ENCODE measurements at places on chromosomes 3 and 15.
A peak's percentile ranks its signal among the peaks of the same experiment; 100 is the strongest.

DNA sequence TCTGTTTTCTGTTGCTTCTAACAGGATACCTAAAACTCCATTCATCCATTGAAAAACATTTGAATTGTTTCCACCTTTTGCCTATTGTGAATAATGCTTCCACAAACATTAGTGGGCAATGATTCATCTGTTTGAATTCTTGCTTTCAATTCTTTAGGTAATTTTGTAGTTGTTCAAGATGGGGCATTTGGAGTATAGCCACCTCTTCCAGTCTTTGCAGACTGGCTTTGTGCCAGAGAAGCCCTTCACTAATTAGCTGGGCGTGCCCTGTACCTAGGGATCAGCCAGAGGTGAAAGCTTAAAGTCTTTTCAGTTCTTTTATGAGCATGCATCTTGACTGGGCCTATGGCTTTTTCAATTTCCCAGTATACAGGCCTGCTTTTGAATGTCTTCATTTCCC lies 10.9 kb downstream of the RTP1 start:
- DNase-seq: no peak

DNA sequence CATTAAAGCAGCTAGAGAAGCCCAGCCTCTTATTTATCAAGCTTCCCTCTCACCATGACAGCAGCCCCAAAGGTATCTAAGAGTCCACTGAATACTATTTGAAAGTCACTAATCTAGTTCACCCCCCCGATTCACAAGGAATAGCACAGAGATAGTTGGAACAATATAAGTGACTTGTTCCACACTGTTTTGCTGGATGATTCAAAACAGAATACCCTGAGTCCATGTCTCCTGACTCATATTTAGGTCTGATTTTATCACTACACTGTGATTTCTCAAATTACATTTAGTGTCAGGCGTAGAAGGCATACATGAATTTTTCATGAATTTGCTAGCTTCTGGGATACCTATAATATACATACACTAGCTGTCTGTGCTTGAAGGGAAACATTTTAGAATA lies 18.7 kb upstream of the EOGT start:
- no peak for DNase-seq

GRCh38 chr3:126134219-126134975 lies 46.0 kb downstream of the ALDH1L1 start:
- peak; percentile 69 for DNase-seq

DNA sequence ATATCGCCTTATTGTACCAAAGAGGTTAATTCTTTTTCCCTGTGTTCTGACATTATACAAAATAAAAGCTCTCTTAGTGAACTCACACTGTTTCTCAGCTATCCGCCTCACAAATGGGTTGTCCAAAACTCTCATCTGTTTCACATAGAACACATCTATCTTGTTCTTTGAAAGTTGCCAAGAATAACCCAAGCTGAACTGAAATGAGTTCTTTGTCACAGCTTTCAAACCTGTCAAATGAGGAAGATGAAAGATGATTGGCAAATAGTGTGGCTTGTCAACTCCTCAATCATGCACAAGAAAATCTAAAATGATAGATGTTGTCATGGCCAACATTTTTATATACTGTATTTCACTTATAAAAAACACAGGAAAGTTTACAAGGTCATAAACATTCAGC lies 168.1 kb upstream of the OSTN start:
- no peak for DNase-seq

- DNase-seq: no peak
Measured at GRCh38 chr3:102451543-102451942, 16.7 kb downstream of the ZPLD1 start.

DNA sequence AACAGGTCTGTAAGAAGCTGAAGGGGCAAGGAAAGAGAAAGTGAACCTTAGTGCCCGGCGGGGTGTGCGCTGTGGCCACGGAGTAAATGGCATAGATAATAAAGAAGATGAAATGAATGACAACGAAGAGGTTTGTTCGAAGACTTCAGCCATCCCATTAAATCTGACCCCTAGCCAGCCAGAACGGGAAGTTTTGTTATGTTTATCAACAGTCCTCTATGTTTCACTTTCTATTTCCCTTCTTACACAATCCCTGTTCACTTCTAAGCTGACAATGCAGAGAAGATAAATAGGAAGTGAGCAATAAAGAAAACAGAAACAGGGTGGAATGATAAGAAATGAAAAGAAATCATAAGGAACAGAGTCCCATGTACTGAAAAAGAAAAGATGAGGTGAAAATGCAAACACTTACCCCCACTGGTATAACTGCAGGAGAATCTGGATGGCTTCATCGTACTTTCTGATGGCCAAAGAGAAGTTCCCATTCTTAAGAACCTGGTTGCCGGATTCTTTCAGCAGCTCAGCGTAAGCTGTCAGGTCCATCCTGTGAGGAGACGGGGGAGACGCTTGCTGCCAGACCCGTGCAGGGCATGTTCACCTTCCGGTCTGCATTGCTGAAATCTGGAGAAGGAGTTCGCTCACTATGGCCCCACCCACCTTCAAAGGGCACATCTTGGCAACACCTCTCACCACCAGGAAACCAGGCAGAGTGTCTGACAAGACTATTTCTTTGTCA lies 36.8 kb downstream of the TRANK1 start:
- peak; percentile 92 for DNase-seq

DNA sequence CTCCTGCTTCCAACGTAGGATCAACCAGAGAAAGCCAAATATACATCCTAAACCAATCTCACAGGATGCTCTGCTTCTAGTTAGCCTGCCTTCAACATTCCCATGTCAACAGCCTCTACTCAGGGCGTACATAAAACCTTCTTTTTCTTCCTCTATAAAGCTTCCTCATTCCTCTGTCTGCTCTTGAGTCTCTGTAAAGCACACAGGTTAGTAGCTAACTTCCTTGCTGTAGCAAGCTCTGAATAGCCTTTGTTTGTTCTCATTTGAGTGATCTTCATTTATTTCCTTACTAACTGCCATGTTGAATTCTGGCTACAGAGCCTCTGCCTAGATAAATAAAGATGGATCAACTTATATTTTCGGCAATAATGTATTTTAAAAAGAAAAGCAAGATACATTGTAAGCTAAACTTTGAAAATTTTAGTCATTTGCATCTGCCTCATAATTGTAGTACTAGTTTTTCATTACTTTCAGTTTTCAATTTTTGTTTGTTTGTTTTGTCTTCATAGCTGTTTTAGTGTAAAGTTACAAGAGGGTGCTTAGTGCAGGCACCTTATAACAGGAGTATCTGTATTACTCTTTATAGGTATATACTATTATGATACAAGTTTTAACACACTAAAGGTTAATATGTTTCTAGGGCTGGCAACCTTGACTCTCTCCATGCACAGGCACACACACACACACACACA lies 498.2 kb downstream of the PYDC2 start:
- DNase-seq: peak; percentile 1

GRCh38 chr3:123081718-123082369 lies 15.0 kb downstream of the PDIA5 start:
- DNase-seq: peak; percentile 21

DNA sequence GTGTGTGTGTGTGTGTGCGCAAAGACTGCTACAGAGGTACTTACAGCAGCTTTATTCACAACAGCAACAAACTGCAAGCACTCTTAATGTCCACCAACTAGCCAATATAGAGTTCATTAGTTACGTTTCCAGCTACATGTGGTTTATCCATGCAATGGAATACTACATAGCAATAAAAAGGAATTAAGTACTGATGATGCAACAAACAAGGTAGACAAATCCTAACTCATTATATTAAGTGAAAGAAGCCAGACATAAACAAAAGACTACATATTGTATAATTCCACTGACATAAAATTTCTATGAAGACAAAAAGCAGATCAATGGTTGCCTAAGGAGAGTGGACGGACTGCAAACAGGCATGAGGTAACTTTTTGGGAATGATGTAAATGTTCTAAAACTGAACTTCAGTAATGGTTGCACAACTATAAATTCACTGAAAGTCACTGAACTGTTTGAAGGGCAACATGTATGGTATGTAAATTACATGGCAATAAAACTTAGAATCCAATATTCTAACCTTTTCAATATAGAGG lies 433.7 kb downstream of the SHQ1 start:
- no peak for DNase-seq

GRCh38 chr3:126951561-126951960 lies 31.4 kb upstream of the PLXNA1 start:
- DNase-seq: no peak

- DNase-seq: no peak
Measured at GRCh38 chr3:31371484-31372177, 161.1 kb upstream of the STT3B start.

DNA sequence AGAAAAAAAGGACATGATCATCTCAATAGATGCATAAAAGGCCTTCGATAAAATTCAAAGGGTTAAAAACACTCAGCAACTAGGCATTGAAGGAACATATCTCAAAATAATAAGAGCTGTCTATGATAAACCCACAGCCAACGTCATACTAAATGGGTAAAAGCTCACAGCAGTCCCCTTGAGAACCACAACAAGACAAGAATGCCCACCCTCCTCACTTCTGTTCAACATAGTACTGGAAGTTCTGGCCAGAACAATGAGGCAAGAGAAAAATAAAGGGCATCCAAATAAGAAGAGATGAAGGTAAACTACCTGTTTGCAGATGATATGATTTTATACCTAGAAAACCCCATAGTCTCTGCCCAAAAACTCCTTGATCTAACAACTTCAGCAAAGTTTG lies 619.7 kb upstream of the LMCD1 start:
- DNase-seq: no peak

DNA sequence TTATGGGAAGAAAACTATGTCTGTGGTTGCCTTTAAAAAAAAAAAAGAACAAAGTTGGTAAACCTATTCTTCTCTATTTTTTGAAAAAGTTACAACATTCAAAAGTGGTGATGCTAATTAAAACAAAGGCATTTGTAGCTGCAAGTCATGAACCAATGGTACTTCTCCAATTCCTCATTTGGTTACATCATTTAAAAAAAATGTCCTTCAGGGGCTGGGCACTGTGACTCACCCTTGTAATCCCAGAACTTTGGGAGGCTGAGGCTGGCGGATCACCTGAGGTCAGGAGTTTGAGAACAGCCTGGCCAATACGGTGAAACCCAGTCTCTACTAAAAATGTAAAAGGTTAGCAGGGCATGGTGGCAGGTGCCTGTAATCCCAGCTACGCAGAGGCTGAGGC lies 574.6 kb downstream of the VGLL3 start:
- DNase-seq: no peak

DNA sequence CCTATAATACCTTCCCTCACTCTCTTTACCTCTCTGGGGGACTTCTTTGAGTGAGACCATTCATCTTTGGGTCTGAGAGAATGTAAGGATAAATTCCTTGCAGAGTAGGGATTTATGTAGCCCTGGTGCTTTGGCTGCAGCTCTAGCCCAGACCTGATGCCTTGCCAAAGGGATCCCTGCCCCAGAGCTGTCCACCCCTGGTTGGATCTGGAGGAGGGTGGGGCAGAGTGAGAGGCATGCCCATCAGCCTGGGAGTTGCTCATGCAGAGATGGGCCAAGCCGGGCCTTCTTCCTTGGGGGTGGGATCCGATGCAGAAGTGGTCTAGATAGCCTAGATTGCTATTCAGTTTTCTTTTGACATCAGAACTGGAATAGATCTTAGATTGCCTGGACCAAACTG lies 31.5 kb downstream of the RTP1 start:
- no peak for DNase-seq

- DNase-seq: no peak
Measured at GRCh38 chr15:35885870-35886269, 339.9 kb upstream of the DPH6 start.

DNA sequence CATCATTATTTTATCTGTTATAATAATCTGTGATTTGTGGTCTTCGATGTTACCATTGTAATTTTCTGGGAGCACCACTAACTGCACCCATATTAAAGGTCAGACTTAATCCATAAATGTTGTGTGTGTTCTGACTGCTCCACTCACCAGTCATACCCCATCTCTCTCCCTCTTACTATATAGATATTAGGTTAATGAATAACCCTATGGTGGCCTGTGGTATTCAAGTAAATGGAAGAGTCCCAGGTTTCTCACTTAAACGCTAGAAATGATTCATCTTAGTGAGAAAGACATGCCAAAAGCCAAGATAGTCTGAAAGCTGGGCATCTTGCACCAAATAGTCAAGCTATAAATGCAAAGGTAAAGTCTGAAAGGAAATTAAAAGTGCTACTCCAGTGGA lies 1358.5 kb downstream of the ROBO2 start:
- DNase-seq: no peak

GRCh38 chr3:178960181-178960580 lies 111.4 kb downstream of the ZMAT3 start:
- no peak for DNase-seq

DNA sequence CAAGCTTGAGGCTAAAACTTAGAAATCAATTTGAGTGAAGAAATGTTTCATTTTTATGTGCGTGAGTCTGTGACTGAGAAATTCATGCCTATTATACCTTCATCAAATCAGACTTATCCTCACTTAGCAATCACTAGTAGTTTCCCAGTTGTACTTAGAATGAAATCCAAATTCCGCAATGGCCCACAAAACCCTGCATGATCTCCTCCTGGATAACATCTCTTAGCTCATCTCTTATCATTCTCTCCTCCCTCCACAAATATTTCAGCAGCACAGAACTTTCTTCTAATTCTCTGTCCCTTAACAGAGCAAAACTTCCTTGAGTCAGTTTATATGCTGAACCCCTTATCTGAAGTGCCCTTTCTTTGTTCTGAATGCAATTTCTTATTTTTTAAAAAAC lies 198.8 kb upstream of the TGFBR2 start:
- DNase-seq: no peak

GRCh38 chr3:81663114-81663513 lies 98.3 kb downstream of the GBE1 start:
- DNase-seq: no peak

- DNase-seq: no peak
Measured at GRCh38 chr3:126737527-126737926, 33.5 kb downstream of the CHCHD6 start.

DNA sequence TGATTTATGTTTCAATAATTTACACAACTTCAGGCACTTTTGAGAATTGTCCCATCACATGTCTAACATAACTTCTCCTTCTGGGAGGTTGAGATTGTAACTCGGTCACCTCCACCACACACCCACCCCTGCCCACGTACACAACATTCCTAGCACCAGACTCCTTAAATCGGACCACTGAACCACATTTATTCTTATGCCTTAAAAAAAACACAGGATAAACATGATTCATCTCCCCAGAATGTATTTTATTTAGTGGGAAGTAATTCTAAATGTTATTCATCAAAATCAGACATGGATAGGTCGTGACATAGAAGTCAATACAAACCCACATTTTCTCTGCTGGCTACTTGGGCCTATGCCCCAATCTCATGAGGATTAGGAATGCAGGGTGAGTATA lies 3.0 kb downstream of the SNTN start:
- DNase-seq: no peak

DNA sequence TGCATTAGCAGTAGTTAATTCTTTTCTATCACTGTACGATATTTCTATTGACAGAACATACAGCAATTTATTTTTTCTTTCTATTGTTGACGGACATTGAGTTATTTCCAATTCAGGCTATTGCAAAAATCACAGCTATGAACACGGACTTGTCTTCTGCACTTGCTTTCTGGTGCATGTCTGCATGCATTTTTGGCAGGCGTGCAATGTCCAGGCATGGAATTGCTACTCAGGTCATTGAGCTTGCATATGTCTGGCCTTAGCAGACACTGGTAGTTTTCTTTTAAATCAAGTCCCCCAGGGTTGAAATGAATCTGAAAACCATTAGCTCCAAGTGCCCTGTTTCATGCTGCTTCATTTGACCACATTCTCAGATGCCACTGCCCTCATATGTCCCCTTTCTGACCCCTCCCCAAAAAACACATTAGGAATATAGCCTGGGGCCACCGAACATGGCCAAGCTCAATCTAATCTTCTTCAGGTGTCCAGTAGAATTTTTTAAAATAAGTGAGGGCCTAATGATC lies 72.8 kb downstream of the LRIG1 start:
- no peak for DNase-seq
